NCI-H446 (cell line): ENCODE measurements at places on chromosomes 3 and 15.

- no peak for DNase-seq
Observed at GRCh38 chr3:47414666-47415587, 34.1 kb downstream of the PTPN23 start.

- DNase-seq, result no peak
Observed at GRCh38 chr3:36543276-36543997, 163.1 kb downstream of the STAC start.

DNA sequence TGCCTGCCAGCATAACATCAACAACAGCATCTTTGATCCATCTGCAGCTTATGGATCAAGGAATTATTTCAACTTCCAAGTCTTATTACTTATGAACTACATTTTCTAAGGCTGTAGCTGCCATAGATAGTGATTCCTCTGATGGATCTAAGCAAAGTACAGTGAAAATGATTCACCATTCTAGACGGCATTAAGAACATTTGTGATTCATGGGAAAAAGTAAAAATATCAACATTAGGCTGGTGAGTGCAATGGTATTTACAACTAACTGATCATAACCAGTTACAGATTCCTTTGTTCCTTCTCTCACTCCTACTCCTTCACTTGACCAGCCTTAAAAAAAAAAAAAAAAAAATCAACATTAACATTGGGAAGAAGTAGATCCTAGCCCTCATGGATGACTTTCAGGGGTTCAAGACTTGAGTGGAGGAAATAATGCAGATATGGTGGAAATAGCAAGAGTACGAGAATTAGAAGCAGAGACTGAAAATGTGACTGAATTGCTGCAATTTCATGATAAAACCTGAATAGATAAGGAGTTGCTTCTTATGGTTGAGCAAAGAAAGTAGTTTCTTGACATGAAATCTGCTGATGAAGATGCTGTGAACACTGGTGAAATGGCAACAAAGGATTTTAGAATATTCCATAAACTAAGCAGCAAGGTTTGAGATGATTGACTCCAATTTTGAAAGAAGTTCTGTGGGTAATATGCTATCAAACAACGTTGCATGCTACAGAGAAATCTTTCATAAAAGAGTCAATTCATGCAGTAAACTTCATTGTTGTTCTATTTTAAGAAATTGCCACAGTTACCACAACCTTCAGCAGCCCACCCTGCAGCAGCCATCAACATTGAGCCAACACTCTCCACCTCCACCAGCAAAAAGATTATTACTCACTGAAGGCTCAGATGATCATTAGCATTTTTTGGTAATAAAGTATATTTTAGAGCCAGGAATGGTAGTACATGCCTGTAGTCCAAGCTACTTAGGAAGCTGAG, 22.8 kb downstream of the SLC12A6 start:
- no peak for DNase-seq

GRCh38 chr3:194472290-194472920, 14.4 kb downstream of the ATP13A3 start:
- DNase-seq, result no peak

- DNase-seq, result no peak
Observed at GRCh38 chr3:111666041-111666735, 71.0 kb upstream of the ZBED2 start.

- no peak for DNase-seq
Observed at GRCh38 chr3:56761887-56762651, 39.7 kb downstream of the ARHGEF3 start.

DNA sequence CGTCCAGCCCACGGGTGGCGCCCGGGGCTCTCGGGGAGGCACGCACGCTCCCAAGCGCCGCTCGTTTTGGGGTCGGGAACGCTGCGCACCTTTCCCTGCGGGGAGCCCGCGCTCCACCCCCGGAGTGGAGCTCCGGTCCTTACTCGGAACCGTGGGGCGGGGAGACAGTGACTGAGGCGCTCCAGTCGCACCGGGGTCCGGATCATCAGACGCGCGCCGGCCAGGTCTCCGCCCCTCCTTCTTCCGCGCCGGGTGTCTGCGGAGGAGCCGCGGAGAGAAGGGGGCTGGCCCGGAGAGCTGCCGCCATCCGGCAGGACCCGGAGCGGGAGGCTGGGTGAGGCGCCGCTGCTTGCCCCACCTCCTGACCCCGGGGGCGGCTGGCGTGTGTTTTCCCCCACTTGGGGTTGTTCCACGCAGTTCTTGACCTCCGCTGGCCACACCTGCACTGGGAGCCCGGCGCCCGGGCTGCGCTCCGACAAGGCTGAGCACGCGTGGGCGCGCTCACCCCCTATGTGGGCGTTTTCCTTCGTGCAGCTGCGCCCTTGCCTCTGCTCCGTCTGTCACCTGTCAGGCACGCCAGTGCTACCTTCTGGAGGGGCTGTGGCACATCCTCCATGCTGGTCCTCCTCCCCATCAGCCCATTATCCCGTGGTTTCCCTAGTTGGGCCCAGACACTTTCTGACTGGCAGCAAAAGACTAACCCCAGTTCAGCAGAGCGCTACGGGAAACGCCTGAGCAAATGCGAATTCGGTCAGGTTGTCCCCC, at the start of gene MCF2L2:
Gene MCF2L2 (minus strand): TSS at position 173 of the 765 bp plus-strand sequence. CDS start 642 bp downstream, outside the sequence.
- DNase-seq, result no peak

DNA sequence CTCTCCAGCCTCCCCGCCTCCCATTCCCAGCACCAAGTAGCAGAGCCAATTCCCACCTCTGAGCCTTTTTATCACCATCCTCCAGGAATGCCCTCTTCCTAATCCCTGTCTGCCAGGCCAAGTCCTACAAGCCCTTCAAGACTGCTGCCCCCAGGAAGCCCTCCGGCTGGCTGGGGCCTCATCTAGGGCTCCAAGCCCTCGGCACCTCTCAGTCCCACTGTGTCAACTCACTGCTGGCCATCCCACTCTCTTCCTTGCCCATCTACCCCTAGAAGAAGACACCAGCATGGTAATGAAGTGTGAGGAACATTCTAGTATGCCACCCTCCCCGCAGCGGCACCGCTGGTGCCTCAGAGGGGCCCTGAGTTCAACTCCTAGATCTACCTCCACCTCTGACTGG, 10.0 kb upstream of the GRIP2 start:
- no peak for DNase-seq

DNA sequence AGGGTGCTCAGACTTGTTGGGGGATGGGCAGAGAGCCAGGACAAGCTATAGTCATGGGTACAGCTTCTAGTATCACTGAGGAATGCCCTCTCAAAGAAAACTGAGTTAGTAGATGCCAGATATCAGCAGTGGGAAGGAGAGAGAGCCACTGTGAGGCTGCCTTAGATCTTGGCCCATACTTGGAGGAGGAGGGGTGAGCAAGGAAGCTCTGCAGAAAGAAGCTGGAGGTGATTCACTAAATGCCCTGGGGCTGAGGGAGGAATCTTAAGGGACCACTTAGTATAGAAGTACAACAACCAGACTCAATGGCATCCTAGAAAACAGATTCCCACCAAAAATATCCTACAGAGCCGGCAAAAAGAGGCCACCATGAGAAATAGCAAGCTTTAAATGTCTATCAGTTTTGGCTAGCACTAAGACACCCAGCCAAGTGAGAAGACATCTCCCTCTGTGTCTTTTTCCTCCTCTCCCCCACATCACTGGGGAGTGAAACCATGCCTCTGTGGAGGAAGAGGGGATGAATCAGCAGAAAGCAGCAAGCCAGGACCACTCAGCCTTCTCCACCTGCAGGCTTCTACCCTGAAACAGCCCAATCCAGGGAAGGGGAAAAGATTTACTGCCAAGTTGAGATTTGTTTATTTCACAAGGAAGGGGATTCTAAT, 282.5 kb upstream of the STT3B start:
- no peak for DNase-seq

DNA sequence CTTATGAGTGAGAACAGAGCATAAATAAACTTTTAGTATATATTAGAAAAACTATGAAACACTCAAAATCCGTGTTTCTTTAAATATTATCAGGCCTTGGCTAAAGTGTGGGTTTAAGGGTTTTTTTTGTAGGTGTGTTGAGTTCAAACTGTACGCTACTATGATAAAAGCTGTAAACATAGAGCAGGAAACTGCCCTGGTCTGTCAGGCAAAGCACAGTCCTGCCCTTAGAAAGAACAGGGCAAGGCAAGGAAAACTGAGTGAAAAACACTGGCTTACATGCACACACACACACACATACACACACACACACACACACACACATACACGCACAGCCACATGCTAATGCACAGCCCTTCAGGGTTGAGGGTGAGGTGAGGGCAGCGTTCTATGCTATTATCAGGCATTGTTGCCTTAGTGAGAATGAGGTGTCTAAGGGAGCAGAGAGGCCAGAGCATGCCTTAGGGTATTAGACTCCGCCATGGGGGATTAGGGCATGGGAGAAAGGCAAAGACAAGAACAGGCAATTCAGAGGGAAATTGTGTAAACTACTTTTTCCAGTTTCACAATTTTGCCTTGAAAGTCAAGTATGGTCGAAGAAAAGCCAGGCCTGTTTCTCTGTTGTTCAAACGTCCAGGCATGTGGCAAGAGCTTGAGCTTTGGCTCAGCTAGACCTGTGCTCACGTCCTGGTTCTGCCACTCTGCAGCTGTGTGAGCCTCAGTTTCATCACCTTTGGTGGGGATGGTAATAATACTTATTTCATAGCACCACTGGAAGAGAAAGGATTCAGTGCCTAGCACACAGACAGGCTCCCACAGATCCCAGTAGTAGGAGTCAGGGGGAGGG, 36.3 kb upstream of the TPM1 start:
- DNase-seq, result no peak

DNA sequence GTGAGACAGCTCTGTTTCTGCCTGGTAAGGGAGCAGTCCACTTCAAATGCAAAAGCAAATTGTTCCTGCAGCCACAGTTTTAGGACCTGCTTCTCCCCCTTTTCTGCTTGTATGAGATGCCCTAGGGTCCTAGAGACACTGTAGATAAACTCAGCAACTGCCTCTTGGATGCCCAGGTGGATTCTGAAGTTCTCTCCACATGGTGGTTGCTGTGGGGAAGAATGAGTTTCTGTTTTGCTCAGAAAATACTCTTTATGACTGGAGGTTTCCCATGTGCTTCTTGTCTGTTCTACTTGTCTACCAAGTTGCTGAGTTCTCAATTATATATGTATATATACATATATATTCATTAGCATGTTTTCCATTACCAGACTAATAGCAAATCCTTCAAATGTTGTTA, 5.6 kb upstream of the ZNF80 start:
- DNase-seq, result no peak

GRCh38 chr3:11543948-11544387, 99.7 kb downstream of the VGLL4 start:
- DNase-seq, result no peak
